ENCODE measurements at places on chromosomes 3 and 15.

GRCh38 chr3:155078711-155079467 is 1.2 kb upstream of the MME start:
- peak; percentile 36 for DNase-seq

DNA sequence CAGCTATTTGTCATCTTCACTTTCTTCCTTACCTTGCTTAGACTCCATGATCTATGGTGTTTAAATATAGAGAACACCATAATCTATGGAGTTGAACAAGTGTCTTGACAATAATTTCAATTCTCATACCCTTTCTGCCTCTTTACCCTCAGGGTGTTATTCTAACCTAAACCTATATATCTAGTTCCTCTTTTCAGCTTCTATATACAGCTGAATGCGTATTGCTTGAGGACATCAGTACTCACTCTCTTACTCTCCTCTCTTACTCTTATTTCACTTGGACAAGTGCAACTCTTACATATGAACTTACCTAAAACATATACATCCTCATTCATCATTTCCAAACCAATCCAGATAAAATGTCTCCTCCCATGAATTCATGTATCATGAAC is 187.1 kb downstream of the RAP2B start:
- DNase-seq: no peak

GRCh38 chr15:44883199-44883877 is 73.1 kb upstream of the TERB2 start:
- no peak for DNase-seq

GRCh38 chr3:13475871-13476590 is 4.1 kb upstream of the HDAC11 start:
- no peak for DNase-seq

DNA sequence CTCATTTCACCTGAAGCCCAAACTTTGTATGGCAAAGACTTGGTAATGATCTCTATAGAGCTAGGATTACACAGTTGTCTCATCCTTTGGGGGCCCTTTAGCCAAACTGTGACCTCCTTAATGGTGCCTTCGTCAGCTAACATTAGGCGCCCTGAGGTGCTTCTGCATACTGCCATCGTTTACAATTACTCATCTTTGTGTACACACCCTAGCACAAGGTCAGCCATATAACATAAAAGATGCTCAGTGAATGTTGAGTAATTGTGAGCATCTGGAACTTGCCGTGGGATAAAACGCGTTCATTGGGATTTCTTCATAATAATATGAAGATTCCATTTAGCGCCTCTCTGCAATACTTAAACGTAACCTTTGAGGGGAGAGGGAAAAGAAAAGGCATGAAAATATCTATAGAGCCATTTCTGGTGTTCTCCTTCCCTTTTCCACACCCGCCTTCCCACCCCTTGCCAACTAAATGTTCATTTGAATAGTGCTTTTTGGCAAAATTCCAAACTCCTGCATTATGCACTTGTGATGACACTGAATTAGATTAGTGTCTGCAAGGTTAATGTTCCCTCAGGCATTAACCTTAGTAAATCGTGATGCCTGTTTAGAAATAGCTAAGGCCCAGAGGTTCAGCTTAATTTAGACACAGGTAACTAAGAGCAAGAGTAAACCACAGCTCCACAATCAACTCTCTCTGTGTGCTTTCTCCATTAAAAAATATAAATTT is 990 bp upstream of the ZNF148 start:
- peak; percentile 53 for DNase-seq

- no peak for DNase-seq
These were observed 68.0 kb downstream of the TMEM108 start for GRCh38 chr3:133106169-133106568.

- no peak for DNase-seq
These were observed 19.9 kb downstream of the EEFSEC start for GRCh38 chr3:128173200-128173599.

- DNase-seq: no peak
These were observed 2.8 kb downstream of the TOP2B start for GRCh38 chr3:25661694-25662437.

DNA sequence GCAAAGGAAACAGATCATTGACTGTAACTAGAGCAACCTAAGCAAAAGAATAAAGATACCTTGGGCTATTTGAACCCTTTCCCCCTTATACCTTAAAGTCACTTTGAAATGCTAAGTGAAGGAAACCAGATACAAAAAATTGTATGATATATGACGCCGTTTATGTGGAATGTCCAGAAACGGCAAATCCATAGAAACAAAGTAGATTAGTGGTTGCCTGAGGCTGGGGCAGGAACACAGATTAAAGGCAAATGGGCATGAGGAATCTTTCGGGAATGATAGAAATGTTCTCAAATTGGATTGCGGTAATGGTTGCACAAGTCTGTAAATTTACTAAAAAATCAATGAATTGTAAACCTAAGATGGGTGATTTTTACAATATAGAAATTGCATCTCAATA is 160.1 kb upstream of the CCDC54 start:
- no peak for DNase-seq

DNA sequence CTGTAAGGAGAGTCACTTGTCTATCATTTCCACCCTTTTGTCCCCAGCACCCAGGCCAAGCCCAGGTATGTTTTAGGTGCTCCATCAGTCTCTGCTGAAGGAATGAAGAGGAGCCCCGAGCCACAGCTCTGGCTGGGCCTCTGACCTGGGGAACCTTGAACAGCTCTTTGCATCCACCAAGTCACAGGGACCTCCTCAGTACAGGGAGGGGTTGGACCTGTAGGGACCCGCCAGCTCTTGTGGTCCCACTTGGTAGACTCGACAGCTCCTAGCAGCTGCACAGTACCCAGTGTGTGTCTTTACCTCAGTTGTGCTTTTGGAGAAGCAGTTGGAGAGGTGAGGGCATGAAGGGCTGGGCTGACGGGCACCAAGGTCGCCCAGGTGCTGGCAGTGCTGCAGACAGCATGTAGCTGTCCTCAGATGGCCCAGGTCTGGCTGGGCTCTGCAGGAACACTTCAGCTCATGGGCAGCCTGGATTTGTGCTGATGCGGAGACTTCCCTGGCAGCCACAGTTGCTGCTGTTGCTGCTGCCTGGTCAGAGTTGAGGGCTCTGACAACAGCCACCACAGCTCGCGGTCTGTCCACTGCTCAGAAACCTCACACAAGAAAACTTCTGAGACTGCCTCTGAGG is 123.6 kb downstream of the CACNA1D start:
- DNase-seq: no peak

- no peak for DNase-seq
These were observed 25.0 kb downstream of the CLDN18 start for GRCh38 chr3:138034918-138035317.

- DNase-seq: no peak
These were observed 28.2 kb upstream of the BCL6 start for GRCh38 chr3:187773233-187774184.

DNA sequence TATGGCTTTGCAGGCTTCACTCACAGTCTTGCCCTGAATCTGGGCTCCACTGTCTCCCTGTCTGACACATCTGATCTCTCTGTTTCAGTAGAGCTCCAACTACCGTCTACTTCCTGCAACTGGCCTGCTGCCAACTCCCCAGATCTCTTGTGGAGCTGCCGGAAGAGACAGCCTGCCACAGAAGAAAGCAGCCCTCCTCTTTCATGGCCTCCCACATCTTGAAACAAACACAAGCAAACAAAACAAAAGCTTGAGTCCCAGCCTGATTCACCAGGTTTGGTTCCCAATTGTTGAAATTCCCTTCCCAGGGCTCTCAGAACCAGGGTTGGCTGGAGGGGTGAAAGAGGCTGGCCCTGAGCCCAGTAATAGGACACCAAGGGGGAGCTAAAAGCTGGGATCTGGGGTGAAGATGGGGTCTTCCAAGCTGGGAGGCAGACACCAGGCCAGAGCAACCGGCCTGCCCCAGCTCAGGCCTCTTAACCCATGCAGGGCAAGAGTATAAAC is 55.3 kb upstream of the CA12 start:
- peak; percentile 49 for DNase-seq

- no peak for DNase-seq
These were observed 87.5 kb upstream of the MELTF start for GRCh38 chr3:197117114-197117513.

GRCh38 chr3:47225310-47225906 is 57.2 kb downstream of the KIF9 start:
- DNase-seq: no peak

- DNase-seq: no peak
These were observed 1.7 kb downstream of the CLDN11 start for GRCh38 chr3:170420307-170420821.

DNA sequence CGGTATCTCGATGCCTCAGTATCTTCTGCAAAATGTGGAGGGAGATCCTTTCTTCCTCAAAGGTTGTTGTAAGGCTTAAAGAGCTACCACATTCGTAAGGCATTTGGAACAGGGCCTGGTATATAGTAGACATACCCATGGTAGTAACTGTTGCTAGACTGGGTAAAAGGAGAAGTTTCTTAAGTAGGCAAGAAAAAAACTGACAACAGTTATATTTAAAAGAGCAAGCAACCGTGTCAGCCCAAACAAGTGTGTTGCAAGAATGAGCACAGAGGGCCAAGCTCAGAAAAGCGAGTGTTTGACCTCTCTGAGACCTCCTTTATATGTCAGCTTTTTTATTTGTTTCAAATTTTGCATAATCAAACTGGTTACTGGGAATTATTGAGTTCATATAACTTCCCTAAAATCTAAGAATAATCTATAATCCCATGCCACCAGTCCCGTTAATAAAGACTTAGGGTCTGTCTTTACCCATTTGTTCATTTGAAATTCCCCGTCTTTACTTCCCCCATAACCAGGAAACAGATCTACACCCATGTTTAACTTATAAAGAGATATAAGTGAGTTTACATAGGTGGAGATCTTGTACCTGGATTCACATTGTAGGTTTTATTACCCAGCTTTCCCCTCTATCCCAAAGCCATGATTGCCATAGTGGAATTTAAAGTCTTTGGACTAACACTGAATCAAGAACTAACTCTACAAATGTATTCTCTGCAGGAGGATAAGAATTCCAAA is 7.3 kb downstream of the B3GNT5 start:
- DNase-seq: no peak

- no peak for DNase-seq
These were observed 53.6 kb downstream of the TMEM39A start for GRCh38 chr3:119409844-119410243.

DNA sequence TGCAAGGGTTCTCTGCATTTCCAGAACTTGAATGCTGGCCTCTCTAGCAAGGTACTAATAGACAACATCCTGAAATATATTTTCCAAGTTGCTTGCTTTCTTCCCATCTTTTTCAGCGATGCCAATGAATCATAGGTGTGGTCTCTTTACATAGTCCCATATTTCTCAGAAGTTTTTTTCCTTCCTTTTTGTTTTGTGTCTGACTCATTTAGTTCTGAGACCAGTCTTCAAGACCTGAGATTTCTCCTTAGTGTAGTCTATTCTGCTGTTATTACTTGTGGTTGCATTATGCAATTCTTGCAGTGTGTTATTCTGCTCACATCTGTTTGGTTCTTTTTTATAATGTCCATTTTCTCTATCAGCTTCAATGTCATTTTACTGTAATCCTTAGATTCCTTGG is 1265.0 kb upstream of the ALCAM start:
- DNase-seq: no peak

GRCh38 chr3:72308641-72309040 is 523.7 kb upstream of the PROK2 start:
- DNase-seq: no peak

- DNase-seq: no peak
These were observed 21.6 kb upstream of the RASA2 start for GRCh38 chr3:141465221-141465620.

GRCh38 chr3:32873531-32874130 is 55.8 kb downstream of the TRIM71 start:
- no peak for DNase-seq

DNA sequence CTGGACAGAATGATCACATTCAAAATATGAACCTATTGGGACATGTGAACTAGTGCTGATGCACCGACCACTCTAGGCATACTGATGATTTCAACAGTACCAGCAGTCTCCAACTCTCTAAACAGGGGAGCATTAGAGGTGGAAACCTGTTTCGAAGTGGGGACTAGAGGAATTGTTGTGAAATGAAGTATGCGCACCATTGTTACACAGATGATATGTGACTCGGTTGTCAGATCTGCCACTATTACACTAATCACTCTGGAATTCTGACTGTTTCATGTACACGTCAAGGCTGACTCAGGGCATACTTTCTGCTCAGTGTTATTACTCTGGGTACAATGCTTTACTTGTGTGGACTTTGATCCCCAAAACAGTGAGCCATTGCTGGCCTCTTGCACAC is 198.2 kb upstream of the UBE2E2 start:
- DNase-seq: no peak

DNA sequence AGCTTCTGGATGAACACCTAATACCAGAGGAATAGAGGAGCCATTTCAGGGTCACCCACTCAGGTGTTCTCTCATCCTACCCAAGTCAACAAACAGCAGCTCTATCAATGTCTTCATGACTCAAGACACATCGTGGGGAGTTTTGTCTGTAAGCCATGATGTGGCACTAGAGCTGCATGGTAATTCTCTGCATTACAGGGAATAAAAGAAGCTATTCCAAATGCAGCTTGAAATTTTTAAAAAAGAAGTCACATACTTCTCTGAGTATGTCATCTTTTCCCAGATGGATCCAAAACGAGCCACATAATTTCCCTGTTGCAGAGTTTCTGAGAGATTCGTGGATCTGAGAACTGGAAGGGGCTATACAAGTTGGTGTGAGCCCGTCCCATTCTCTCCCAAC is 6.1 kb upstream of the THSD4 start:
- no peak for DNase-seq

DNA sequence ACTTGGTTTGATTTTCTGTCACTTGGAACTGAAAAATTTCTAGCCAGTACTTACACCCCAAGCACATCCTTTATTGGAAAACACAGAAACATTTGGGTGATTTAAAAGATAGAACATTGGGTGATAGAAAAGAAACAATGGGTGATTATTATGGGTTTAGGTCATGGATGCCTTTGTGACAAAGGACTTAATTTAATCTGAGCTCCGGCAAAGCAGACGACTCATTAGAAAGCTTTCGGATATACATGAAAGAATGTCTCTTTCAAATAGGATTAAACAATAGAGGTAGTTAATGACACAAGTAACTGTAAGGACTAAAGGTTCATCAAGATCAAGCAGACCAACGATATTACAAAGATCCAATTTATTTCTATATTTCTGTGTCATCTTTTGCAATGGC is 37.3 kb upstream of the CNTN4 start:
- DNase-seq: no peak

DNA sequence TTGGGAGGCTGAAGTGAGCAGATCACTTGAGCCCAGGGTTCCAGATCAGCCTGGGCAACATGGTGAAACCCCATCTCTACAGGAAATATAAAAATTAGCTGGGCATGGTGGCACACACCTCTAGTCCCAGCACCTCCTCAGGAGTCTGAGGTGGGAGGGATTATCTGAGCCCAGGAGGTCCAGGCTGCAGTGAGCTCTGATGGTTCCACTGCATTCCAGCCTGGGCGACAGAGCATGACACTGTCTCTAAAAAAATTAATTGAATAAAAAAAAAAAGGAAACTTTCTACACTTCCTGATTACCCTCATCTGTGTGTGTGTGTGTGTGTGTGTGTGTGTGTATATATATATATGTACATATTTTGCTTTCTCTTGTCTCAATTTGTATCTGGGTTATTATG is 31.4 kb downstream of the DIPK2A start:
- DNase-seq: no peak
